ENCODE measurements at places on chromosomes 2 and 18. TPM values are rescaled to one million over a fixed set of nuclear protein-coding genes. Genes with fewer than 3 reads are reported as not detected.
A peak's percentile ranks its signal among the peaks of the same experiment; 100 is the strongest.

DNA sequence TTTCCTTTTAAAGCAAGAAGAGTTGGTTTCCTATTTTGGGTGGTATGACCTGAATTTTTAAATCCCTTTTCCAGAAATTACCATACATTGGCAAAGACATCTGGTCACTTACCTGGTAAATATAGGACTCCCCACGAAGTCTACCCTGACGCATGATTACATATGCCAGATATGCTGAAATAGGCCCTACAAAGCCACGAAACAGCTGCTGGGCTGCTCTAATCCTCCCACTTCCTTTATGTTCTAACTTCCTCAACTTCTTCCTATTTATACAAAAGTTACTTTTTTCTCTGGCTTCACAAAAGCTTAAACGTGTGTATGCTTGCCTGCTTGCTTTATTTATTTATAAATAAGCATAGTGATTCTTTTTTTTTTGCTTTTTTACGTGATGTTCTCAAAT, 186.0 kb upstream of the EPHA4 start:
- H3K4me3 ChIP-seq, result no peak overlapping the region
- no peaks in the 10 kb centered on the region for H3K36me3 ChIP-seq
- no peaks in the 10 kb centered on the region for H3K27me3 ChIP-seq
- H3K27ac ChIP-seq, result no peak overlapping the region
- no peak for DNase-seq
- no peaks in the 10 kb centered on the region for H3K4me1 ChIP-seq

The NCKAP5 gene
- polyA plus RNA-seq, result 4.3 TPM

DNA sequence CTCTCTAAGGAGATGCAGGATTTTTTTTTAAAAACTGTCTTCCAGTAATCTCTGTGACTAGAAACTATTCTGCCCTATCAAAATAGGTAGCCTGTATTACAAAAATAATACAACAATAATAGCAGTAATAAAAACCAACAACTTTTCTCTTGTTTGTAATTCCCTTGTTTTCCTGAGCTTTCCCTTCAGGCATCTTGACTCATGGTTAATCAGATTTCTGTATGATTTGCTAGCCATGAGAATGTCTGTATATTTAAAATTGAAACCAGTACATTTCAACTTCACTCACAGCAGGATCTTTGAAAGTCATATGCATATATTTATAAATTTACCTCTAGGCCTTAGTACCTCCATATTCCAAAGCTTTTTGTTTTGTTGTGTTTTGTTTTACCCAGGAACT, 38.2 kb downstream of the SLC4A10 start:
- no peak overlapping the region for H3K4me3 ChIP-seq
- H3K27me3 ChIP-seq, result no peaks in the 10 kb centered on the region
- no peak for DNase-seq
- no peaks in the 10 kb centered on the region for H3K36me3 ChIP-seq

GRCh38 chr2:205678541-205679142, 3.7 kb upstream of the NRP2 start:
- H3K36me3 ChIP-seq, result no peaks in the 10 kb centered on the region
- no peak for DNase-seq
- peaks cover 24% of the 10 kb centered on the region for H3K4me1 ChIP-seq
- H3K27ac ChIP-seq, result no peak overlapping the region

GRCh38 chr2:7011356-7012083, 94.3 kb downstream of the RNF144A start:
- no peak for DNase-seq
- H3K36me3 ChIP-seq, result no peaks in the 10 kb centered on the region
- no peak overlapping the region for H3K4me3 ChIP-seq

DNA sequence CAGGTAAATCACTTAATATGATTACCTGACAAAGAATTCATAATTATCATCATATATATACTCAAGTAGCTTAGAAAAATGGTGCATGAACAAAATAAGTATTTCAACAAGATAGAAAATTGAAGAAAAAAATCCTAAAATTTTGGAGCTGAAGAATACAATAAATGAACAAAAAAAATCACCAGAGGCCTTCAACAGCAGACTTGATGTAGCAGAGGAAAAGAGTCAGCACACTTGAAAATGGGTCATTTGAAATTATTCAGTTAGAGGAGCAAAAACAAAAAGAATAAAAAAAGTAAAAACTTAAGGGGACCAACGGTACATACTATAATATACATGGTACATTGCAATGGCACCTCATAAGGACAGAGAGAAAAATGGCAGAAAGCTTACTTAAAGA, 40.2 kb upstream of the CD226 start:
- no peaks in the 10 kb centered on the region for H3K36me3 ChIP-seq
- no peaks in the 10 kb centered on the region for H3K27me3 ChIP-seq
- DNase-seq, result no peak
- no peak overlapping the region for H3K4me3 ChIP-seq

GRCh38 chr2:156333274-156333950, 891 bp upstream of the NR4A2 start:
- peaks cover 26% of the 10 kb centered on the region for H3K4me1 ChIP-seq
- H3K36me3 ChIP-seq, result no peaks in the 10 kb centered on the region
- peak overlapping the region; percentile 83 for H3K4me3 ChIP-seq
- H3K27ac ChIP-seq, result peak overlapping the region; percentile 76

The ZNF396 gene
- polyA plus RNA-seq, result 2.8 TPM

The ASB18 gene
- polyA plus RNA-seq, result 0.03 TPM

DNA sequence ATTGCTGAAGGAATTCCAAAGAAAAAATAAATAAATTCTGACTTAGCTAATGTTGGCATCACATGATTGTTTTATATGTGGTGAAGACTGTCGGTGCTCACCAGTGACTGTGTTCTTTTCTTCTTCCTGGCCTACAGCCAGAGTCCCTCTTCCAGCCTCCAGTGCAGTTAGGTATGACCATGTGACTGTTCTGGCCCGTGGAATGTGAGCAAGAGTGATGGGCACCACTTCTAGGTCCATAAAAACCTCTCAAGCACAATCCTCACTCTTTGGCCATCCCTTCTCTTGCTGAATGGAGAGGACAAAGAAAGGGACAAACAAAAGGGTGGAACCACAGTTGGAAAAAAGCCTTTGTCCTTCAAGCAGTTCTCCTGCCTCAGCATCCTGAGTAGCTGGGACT, 39.0 kb upstream of the BMPR2 start:
- DNase-seq, result no peak
- H3K36me3 ChIP-seq, result no peaks in the 10 kb centered on the region
- H3K4me1 ChIP-seq, result no peaks in the 10 kb centered on the region
- H3K27me3 ChIP-seq, result no peaks in the 10 kb centered on the region
- H3K27ac ChIP-seq, result no peak overlapping the region

DNA sequence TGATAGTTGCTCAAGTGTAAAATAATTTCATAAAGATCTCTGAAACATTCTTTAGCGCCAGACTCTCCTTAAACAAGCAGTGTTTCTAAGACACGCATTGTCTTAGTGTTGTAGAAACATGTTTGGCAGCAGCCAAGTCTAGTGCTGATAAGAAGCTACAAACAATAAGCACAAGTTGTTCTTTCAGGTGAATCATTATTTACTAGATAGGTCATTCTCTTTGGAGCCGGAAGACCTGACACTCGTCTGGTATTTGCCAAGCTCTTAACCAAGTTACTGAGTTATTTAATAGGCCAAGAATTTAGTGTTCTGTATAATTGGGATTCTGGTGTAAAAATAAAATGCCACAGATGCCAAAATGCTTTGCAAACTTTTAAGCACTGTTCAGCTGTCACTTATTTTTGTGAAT, 852.1 kb downstream of the CPS1 start:
- no peaks in the 10 kb centered on the region for H3K36me3 ChIP-seq
- no peaks in the 10 kb centered on the region for H3K27me3 ChIP-seq
- H3K4me3 ChIP-seq, result no peak overlapping the region
- H3K4me1 ChIP-seq, result no peaks in the 10 kb centered on the region
- no peak overlapping the region for H3K27ac ChIP-seq

DNA sequence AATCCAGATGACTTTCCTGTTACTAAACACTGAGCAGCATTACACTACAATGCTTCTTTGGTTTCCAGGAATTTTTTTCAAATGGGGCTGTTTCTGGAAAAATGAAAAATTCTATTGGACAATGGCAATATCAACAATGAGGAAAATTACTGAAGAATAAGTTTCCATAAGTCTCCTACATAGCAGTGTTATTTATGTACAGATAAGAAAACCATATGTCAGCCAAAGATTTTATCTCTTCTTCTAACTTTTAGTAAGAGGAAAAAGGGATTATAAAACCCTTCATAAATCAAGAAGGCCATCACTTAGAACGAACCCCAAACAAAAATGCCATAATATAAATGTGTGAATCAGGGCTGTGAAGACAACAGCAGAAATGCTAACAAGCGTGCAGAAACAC, 31.6 kb upstream of the NOSTRIN start:
- H3K27me3 ChIP-seq, result no peaks in the 10 kb centered on the region
- H3K4me1 ChIP-seq, result peaks cover 14% of the 10 kb centered on the region
- no peak overlapping the region for H3K4me3 ChIP-seq
- peaks cover 22% of the 10 kb centered on the region for H3K36me3 ChIP-seq

The GPR155 gene
- 3.7 TPM for polyA plus RNA-seq

The SLC9A4 gene
- polyA plus RNA-seq, result 0.04 TPM

The MARCHF4 gene
- polyA plus RNA-seq, result 3.2 TPM

- no peaks in the 10 kb centered on the region for H3K36me3 ChIP-seq
- no peaks in the 10 kb centered on the region for H3K4me1 ChIP-seq
- H3K27ac ChIP-seq, result no peak overlapping the region
- DNase-seq, result no peak
- H3K4me3 ChIP-seq, result no peak overlapping the region
- H3K27me3 ChIP-seq, result no peaks in the 10 kb centered on the region
Measured at GRCh38 chr18:46152436-46152807, 48.2 kb downstream of the HAUS1 start.

The CENPA gene
- 4.7 TPM for polyA plus RNA-seq

- no peak for DNase-seq
- no peak overlapping the region for H3K4me3 ChIP-seq
- no peaks in the 10 kb centered on the region for H3K27me3 ChIP-seq
- H3K27ac ChIP-seq, result no peak overlapping the region
Measured at GRCh38 chr18:55064760-55065159, 105.5 kb upstream of the CCDC68 start.

- H3K36me3 ChIP-seq, result no peaks in the 10 kb centered on the region
- H3K27me3 ChIP-seq, result no peaks in the 10 kb centered on the region
- H3K27ac ChIP-seq, result peak overlapping the region; percentile 87
- H3K4me1 ChIP-seq, result peaks cover 26% of the 10 kb centered on the region
- H3K4me3 ChIP-seq, result peak overlapping the region; percentile 0
- peak; percentile 86 for DNase-seq
Measured at GRCh38 chr18:14936313-14936712, 188.3 kb downstream of the ANKRD30B start.

- DNase-seq, result no peak
- no peaks in the 10 kb centered on the region for H3K36me3 ChIP-seq
- H3K4me1 ChIP-seq, result no peaks in the 10 kb centered on the region
- H3K27me3 ChIP-seq, result no peaks in the 10 kb centered on the region
- no peak overlapping the region for H3K27ac ChIP-seq
Measured at GRCh38 chr2:109453371-109453995, 160.3 kb downstream of the SEPTIN10 start.

GRCh38 chr2:11950896-11951295, 204.5 kb downstream of the LPIN1 start:
- H3K27me3 ChIP-seq, result no peaks in the 10 kb centered on the region
- H3K4me1 ChIP-seq, result no peaks in the 10 kb centered on the region
- H3K36me3 ChIP-seq, result no peaks in the 10 kb centered on the region
- no peak overlapping the region for H3K4me3 ChIP-seq
- DNase-seq, result no peak

GRCh38 chr18:35252466-35252865, 11.6 kb downstream of the ZNF397 start:
- H3K27ac ChIP-seq, result no peak overlapping the region
- no peak for DNase-seq
- no peaks in the 10 kb centered on the region for H3K4me1 ChIP-seq
- no peak overlapping the region for H3K4me3 ChIP-seq
